ENCODE measurements at places on chromosomes 2 and 18.

- peak; percentile 60 for DNase-seq
Observed at GRCh38 chr2:25521665-25522387, 151.6 kb downstream of the DTNB start.

- no peak for DNase-seq
Observed at GRCh38 chr2:27261241-27261925, 1.5 kb downstream of the SLC30A3 start.

DNA sequence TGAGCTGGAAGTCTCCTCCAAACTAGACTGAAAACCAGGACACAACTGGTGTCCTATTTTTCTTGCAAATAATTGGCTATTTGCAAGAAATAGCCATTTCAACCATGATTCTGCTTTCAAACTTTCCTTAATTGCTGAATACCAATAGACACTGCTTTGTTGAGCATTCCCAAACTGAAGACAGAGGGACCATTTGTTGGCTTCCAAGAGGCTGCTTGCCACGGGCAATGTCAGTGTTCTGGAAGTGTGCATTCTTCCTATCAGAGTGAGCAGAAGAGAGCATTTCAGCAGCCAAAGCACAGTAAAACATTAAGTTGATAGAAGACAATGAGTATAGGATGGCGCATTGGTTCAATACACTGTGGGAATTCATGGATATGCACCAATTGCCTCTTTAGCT is 360.5 kb upstream of the RGPD4 start:
- DNase-seq: no peak

- DNase-seq: no peak
Observed at GRCh38 chr2:54726940-54727339, 3.5 kb downstream of the EML6 start.

DNA sequence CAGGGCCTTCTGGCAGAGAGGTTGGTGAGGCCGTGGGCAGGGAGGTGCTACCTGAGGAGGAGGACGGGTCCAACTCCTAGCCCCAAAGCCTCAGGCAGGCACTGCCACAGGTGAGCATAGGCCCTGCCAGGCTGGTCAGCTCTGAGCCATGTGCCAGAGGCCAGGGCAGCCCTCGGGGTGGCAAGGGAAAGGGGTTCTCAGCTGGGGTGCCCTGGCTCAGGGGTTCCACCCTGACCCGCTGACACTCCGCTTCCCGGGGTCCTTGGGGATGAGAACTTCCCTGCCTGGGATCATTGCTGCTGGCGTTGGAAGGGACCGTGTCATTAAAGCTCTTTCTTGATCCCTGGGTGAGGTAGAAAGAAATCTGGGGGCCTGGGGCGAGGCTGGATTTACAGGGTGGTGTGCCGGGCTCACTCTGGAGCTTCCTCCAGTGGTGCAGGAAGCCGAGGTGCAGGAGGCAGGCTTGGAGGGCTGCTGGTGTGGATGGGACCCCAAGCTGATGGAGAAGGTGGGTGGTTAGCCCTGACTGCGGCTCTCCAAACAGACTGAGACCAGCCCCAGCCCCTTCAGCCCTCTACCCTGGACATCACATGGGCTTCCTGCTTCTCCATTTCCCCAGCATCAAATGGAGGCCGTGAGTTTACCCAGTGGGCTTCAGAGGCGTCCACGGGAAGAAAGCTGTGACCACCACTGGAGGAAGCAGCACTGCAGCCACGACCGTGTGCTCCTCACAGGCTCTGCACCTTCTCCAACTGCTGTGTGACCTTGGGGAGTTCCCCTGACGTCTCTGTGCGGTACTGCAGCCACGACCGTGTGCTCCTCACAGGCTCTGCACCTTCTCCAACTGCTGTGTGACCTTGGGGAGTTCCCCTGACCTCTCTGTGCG is 295.2 kb downstream of the NDUFA10 start:
- no peak for DNase-seq

DNA sequence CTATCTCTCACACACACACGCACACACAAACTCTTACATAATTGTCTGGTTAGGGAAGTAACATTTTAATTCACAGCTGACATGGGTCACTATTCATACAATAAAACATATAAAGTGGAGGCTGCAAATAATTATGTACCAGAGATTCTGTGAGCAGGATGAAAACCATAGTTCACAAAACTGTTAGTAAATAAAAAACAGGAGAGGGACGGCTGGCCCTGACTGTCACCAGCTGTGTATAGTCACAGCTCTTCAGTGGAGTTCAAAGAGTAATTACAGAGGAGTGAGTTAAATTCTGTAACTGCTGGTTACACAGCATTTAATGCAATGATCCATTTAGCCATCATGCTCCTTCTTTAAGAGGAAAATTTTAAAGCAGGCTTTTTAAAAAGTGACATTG is 76.9 kb downstream of the NRXN1 start:
- DNase-seq: no peak

DNA sequence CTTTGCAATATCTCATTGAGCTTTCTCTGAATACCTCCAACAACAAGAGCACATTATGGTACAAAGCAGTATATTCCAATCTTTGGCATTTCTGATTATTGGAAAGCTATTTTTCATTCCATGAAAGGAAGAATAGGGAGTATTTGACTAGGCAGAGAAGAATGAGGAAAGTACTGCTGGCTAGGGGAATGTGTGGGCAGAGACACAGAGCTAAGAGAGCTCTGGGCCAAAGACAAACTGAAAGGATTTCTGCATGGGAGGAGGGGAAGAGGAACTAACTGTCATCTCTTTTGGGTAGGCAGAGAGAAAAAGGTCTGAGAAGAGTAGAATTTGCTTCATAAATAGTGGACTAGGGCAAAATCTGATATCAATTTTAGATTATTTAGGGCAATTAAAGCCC is 150.8 kb downstream of the CCDC85A start:
- no peak for DNase-seq

GRCh38 chr2:191008286-191008685 is 5.7 kb downstream of the STAT1 start:
- DNase-seq: no peak

- DNase-seq: no peak
Observed at GRCh38 chr2:67130531-67131256, 266.4 kb upstream of the ETAA1 start.

GRCh38 chr2:170968205-170969003 is 39.4 kb downstream of the GORASP2 start:
- DNase-seq: no peak

DNA sequence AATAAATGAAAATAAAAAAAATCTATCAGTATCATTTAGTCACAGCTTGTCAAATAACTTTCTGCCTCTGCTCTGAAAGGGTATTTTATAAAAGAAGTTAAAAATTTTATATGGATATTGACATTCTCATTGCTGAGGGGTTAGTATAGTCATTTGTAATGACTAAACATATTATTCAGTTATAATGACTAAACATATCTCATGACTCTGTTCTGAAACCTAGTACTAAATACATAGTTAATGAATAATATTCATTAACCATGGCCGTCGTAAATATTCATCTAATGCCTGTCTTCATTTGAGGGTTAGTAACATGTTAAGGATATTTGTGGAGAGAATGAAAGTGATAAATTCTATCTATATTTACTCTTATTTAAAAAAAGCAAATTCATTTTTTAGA is 69.1 kb upstream of the MAP4K3 start:
- DNase-seq: no peak

- DNase-seq: peak; percentile 59
Observed at GRCh38 chr2:69741229-69741574, 732 bp upstream of the ANXA4 start.

DNA sequence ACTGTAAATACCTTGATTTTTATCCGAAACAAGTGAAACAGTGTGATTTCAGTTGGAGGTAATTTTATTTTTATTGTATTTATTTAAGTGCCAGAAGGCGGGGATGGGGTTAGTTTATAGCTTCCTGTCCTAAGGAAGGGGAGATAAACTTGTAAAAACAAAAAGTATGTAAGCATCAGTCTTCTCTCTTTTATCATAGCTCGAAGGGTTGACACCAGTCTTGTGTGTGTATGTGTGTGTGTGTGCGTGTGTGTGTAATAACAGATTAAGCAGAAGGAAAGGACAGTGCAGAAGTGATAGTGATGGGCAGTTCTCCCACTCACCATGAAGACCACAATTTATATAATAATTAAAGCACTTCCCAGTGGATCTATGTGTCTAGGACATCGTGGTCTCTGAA is 793.3 kb downstream of the PLCL1 start:
- no peak for DNase-seq

DNA sequence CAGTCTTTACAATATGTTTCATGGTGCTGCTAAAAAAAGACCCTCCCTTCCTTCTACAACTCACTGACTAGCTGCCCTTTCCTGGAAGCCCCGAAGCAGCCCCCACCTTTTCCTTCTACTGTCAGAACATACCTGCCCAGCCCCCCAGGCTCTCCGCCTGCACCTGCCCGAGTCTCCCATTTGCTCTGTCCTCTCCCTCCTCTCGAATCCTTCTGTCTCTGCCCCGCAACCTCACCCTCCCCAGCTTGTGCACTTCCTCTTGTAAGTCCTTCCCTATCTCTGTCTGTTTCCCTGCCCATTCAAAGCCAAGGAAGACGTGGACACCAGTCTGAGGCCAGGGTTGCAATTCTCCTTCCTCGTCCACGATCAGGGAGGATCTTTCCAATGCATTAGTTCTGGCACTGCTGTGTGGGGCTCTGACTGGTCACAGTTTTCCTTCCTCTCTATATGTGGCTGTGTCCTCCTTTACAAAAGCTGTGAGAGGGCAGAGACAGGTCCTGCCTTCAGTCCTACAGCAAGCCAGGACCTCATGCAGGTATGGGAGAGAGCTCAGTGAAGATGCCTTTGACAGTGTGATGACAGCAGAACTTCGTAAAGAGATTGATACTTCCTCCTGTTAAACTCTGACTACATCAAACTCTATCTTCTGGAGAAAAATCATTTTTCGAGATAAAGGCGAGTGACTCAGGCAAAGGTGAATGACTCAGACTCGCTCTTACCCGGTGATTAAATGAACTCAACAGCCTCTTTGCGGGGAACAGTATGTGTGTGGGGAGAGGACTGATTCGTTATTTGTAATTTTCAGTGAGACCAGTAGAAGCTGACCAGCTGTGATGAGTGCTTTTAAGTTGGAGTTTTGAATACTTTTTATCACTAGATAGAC is 14.2 kb downstream of the TNFRSF11A start:
- DNase-seq: peak; percentile 65

DNA sequence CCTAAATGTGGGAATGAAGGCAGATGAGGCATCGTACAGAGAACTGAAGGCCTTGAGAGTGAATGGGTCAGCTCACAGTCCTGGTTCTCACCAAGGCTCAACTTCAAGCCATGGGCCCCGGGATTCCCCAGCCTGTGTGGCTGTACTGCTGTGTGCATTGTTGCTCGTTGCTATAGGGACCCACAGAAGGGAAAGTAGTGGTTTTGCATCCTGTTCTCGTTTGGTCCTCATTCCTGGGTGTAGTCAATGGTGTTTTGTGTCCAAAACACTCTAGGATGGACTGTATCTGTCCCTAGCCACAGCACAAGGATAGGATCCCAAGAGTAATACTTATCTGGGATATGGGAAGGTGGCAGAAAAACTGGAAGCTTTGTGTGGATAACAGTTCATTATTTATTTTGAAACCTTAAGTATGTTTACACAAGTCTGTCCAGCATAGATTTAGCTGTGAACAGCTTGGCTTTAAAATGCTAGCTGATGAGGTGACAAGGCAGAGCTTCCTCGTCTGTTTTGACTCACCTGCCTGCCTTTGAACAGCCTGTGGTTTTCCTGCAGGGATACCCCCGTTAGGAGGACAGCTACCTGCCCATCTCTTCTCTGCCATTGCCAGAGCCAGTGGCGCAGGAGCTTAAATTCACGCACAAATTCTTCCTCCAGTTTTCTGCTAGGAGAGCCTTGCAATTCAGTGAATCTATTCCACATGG is 85.0 kb downstream of the WDSUB1 start:
- DNase-seq: no peak

GRCh38 chr18:48031641-48032040 is 101.2 kb upstream of the SMAD2 start:
- DNase-seq: no peak

Measured in HS-5 (cell line).